ENCODE measurements at places on chromosomes 12 and 14.

GRCh38 chr14:102540315-102541028 is 30.9 kb upstream of the ANKRD9 start:
- peak; percentile 38 for DNase-seq

GRCh38 chr14:104309657-104310369 is 171.4 kb downstream of the KIF26A start:
- no peak for DNase-seq

DNA sequence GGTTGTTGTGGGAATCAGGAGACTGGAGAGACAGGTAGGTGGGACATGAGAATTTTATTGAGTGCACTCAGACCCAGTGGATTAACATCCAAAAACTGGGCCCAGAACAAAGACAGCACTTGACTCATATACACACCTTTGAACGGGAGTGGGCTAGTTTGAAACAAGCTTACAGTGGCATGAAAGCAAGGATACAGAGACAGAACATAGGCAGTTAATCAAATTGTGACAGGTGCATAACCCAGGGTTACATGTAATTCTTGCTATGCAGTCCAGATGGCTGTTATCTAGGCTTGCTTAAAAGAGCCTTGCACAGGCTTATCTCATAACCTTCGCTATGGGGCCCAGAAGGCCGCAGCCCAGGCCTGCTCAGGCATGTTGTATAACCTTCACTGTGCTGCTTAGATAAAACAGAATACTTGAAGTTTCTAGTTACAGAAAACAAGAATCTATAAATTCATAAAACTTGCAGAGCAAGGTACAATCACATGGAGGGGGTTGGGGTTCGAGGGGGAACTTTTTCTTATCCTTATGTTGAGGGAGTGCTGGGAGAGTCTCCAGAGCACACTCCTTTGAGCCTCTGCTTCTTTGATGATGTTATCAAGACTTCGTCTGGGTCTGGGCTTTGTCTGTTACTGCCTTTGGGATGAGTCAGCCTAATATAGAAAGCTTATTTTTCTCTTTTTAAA is 81.7 kb downstream of the TNFAIP2 start:
- DNase-seq, result peak; percentile 31

DNA sequence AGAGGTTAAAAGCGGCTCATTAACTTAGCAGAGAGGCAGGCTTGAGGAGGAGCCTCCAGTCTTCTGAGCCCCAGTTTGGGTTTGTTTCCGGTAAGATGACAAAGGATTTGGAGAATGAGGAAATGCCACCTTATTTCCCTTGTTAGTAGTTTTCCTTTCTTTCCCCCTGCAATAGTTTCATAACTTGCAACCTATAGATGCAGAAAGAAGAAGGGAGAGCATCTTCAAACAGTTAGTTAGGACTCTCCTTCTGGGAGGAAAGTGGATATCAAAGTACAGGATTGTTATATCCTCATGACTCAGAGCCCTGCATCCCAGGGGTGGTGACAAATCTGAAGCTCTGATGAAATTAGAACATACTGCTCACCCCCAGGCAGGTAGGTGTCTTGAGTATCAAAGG is 180.7 kb upstream of the SLC38A2 start:
- peak; percentile 70 for DNase-seq

GRCh38 chr14:50831726-50832168 is 785 bp upstream of the NIN start:
- DNase-seq, result no peak

GRCh38 chr12:48388460-48388859 is 37.7 kb upstream of the ZNF641 start:
- DNase-seq, result peak; percentile 47

DNA sequence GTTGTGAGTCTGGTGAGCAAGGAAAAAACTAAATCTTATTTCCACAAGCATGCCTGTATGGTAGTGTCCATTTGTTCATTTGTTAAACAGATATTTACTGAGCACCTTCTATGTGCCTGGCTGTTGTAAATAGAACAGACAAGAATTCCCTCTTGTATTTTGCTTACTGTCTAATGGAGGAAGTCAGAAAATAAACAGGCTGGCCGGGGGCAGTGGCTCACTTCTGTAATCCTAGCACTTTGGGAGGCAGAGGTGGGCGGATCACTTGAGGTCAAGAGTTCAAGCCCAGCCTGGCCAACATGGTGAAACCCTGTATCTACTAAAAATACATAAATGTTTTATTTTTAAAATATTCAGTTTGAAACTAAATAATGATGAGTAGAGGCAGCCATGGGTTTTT is 79.3 kb downstream of the GTF2A1 start:
- no peak for DNase-seq
